ENCODE measurements at places on chromosomes 2 and 18.
A peak's percentile ranks its signal among the peaks of the same experiment; 100 is the strongest.

- no peak for DNase-seq
Observed at GRCh38 chr2:189548666-189549448, 31.7 kb downstream of the SLC40A1 start.

DNA sequence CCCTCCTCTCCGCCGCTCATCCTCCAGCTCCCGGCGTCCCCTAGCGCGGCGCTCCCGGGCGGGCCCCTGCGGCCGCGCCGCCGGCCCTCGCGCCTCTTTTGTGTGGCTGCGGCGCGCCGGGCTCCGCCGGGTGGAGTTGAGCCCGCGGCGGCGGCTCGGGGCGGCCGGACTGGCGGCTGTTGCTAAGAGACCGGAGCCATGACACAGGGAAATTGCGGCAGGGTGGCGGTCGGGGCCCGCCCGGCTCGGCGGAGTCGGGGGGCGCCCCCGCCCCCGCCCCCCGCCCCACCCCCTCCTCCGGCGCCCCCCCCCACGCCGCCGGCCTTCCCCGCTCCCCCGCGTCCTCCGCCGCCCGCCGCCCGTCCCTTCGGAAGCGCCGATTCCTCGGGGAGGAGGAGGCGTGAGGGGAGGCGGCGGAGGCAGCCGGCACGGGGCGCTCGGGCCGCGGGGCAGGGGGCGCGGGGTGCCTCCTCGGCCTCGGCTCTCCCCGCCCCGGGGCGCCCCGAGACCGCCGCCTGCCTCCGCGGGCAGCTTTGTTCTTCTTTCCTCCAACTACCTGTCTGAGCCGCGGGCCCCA lies at the start of gene TMEM200C:
Gene TMEM200C, minus strand, starts transcription at position 224 of the 577 bp plus-strand sequence. CDS start 3,459 bp downstream, outside the sequence.
- no peak for DNase-seq

DNA sequence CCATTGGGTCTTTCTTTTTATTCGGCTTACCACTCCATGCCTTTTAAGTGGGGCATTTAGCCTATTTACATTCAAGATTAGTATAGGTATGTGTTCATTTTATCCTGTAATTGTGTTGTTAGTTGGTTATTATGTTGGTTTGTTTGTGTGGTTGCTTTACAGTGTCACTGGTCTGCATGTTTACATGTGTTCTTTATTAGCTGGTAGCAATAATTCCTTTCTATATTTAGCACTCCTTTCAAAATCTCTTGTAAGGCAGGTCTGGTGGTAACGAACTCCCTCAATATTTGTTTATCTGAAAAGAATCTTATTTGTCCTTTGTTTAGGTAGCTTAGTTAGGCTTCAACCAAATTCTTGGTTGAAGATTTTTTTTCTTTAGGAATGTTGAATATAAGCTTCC lies 68.7 kb upstream of the XDH start:
- DNase-seq: no peak

DNA sequence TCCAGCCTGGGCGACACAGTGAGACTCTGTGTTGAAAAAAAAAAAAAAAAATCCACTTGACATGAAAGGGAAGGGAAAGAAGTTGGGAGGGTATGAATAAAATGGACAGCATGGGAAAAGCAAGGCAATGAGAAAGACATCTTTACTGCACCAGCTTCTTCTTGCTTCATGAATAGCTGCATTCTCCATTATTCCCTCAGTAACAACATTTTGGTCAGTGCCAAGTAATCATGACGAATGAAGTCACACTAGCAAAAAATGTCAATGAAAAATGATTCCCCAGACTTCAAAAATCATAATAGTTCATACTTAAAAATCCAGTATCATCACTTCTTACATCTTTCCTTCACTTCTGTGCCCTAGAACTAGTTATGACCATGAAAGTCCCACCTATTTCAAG lies 30.4 kb downstream of the ADAM17 start:
- no peak for DNase-seq

DNA sequence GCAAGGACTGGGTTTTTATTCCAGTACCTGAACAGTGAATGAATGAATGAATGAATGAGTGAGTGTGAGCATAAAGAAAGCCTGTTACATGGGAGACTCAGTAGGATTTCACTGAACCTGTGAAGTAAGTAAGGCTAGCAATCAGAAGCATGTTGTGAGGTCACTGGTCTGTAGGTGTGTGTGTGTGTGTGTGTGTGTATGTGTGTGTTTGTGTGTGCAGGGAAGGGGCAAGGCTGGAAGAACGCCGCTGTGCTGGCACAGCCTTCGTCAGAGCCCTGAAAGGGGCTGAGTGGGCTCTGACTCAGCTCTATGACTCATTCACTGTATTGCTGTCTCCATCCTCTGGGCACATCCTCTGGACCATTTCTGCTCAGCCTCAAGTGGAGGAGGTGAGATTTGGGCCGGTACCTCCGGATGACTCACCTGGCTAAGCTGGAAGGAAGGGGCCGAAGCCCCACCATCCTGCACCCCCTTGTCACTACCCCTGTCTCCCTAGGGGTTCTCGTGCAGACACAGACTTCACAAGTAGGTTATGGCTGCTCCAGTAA lies 51.4 kb upstream of the MRPL33 start:
- peak; percentile 39 for DNase-seq

DNA sequence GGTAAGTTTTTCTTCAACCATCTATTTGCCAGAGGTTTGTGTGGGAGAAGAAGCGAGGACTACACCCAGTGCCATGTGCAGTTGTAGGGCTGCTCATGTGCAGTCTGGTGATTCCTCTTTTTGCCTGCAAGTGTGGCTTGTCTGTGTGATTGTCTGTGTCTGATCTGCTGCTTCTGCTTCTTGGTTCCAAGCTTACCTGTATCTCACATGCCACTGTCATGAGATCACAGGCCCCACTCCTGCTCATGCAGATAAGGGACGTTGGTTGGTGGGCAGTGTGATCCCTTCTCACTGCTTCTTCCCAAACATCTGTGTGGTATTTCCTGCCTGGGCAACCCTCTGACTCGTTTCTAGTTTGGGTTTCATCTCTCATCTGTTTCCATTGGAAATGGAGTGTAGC lies 27.1 kb downstream of the RRM2 start:
- DNase-seq: no peak

DNA sequence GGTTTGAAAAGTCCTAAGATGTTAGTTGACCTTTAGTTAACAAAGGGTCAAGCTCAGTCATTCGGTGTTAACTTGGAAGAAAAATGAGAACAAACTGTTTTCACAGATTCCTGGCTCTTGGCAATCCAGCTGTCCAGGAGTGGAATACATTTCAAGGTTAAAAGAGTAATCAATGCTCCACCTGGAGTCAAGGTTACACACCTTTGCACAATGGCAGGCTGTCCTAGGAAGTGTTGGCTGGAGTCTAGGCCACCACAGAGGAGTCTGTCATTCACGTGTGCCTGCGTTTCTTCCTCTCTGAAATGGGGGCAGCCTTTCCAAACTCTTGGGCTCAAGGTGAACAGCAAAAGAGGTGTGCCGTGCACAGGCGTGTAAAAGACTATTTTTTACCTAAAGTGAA lies 6.3 kb upstream of the ID2 start:
- DNase-seq: no peak

DNA sequence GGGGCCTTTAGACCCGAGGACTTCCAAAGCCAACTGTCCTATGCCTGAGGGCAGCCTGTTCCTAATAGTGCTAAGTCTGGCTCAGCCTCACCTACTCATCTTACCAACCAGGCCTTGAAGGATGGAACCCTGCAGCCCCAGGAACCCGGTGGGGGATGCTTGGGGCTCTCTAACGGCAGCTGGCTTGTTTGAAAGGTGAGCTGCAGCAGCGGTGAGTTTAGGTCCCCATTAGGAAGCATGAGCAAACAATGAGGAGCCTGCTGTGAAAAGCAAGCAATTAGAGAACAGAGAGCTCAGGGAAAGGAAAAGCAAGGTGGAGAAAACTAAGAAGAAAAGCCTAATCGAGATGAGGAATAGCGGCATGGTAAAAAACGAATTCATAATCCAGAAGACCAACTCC lies 39.9 kb downstream of the SP110 start:
- DNase-seq: no peak

DNA sequence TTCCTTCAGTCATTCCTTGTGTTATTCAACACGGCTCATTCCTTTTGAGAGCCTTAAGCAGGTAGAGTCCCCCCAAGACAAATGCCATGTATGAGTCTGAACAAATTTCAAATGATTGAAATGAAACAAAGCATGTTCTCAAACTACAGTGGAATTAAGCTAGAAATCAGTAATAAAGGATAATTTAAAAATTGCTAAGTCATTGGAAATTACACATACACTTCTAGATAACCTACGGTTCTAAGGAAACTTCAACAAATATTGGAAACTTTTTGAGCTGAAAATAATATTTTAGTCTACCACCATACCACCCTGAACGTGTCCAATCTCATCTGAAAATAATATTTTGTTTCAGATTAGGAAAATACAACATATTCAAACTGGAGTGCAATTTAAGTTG lies 71.8 kb upstream of the UGP2 start:
- no peak for DNase-seq

DNA sequence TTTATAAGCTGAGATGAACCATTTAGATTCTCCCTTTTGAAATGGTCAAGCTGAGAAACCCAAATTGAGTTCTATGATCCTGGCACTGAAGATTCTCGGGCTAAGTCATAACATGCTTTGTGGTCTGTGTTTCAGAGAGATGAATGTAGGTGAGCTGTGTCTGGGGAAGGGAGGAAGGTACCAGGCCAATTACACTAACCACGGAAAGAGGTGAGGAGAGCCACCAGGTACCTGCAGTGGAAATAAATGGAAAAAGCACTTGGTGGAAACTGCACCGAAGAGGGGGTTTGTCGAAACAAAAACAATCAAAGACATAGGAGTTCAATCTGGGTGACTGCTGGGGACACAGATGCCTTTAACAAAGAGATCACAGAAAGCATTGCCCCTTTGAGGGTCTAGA lies 963 bp upstream of the MRPL44 start:
- no peak for DNase-seq

DNA sequence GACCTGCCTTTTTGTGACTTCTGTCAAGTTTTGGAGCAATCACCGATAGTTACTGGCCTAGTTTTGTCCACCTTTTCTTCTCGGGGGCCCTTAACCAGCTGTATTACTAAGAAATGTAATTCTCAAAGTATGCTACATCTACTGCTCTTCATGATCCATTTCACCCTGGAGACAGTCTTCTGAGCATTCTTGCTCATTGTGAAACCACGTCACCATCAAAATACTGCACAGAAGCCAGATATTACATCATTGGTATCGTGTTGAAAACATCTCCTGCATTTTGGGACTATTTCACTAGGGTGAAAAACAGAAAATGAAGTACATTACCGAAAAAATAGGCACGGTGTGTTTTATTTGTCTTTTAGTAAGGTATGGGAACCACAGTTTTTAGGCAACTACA lies 11.7 kb downstream of the LYPD6B start:
- no peak for DNase-seq

DNA sequence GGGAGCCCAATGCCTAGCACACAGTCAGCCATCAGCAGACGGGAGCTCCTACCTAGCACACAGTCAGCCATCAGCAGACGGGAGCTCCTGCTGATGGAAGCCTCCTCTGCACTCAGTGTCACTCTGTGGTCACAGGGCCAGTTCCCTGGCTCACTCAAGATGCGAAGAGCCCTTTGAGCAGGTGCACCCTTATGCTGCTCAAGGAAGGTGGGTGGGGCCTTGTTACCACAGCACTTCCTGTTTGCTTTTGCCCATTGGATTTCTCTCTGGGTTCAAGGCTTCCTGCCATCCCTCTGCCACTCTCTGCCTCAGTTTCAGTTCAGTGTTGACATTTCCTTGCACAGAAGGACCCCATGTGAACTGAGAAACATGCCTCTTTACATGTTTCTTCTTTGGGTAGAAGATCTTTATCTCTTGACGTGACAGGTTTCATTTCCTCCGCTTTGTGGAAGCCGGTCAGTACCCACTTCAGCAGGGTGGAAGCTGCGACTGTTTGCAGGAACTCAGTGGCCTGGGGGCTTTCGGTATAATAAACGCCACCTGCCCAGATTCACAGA lies 11.6 kb downstream of the TRIB2 start:
- peak; percentile 91 for DNase-seq
